ENCODE measurements at places on chromosomes 5 and 9. TPM values are rescaled to one million over a fixed set of nuclear protein-coding genes. Genes with fewer than 3 reads are reported as not detected.

Gene RASGRF2
- total RNA-seq = 5.4 TPM

Gene LCP2
- total RNA-seq = 83.1 TPM

DNA sequence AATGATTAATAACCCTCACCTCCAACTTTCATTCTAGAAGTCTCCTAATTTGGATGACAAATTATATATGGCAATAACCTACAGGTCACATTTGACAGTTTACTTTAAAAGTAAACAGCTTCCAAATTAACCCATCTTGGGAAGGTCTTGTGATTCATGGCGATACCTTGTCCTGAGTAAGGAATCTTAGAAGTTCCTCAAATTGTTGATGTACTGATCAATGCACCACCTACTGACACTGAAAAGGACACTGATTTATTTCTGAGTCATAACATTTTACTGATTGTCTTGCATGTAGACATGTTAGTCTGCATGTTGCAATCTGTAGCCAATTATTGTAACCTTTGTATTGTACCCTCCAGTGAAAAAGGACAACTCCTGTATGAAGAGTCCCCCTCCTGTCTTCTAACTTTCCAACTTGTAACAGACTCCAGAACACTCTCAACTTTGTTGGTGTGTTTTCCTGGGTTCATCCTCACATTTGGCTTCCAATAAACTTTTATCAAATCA, 16.0 kb upstream of the SLC22A5 start:
- no peak for DNase-seq
- peaks cover 5% of the 10 kb centered on the region for H3K4me1 ChIP-seq
- H3K27me3 ChIP-seq = no peaks in the 10 kb centered on the region
- H3K27ac ChIP-seq = no peak overlapping the region

DNA sequence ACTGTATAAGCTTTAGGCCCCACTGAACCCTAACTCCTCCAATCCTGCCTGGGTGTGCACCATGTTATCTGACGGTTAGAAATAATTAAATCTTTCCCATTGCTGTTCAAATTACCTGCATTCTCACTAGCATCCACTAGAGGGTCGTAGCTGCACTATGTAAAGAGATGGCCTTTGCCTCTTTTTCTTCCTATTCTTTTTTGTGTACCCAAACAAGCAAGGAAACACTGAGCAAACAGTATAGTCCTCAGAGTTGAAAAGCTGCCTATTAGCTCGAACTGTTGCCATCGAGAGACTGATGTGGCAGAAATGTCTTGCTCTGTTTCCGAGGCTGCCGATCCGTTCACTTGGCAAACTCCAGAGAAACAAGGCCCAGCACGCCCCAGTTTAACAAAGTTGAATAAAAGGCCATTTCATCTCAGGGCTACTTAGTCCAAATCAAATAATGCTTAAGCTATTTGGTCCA, 163.8 kb upstream of the TRPM3 start:
- H3K36me3 ChIP-seq = no peaks in the 10 kb centered on the region
- DNase-seq = no peak
- H3K4me3 ChIP-seq = no peak overlapping the region
- no peak overlapping the region for H3K27ac ChIP-seq

DNA sequence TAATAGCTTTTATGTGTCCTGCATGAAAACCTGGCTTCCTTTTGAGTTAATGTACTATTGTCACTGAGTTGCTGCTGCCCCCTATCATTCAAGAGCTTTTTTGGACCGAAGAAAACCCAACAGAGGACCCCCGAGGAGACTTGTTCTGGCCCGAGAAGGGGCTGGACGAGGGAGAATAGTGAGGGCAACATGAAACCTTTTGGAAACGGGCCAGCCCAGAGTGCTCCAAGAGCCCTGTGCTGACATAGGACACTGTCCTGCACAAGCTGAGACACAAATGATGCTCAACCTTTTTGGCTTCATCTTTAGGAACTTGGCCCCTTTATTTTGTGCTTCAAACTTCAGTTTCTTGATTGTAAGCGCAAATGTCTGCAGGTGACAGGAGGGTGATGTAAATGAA, 4.0 kb upstream of the GADD45G start:
- no peak overlapping the region for H3K4me3 ChIP-seq
- peaks cover 18% of the 10 kb centered on the region for H3K4me1 ChIP-seq
- no peaks in the 10 kb centered on the region for H3K36me3 ChIP-seq
- H3K27me3 ChIP-seq = peaks cover 3% of the 10 kb centered on the region
- H3K27ac ChIP-seq = no peak overlapping the region
- DNase-seq = peak; percentile 38

DNA sequence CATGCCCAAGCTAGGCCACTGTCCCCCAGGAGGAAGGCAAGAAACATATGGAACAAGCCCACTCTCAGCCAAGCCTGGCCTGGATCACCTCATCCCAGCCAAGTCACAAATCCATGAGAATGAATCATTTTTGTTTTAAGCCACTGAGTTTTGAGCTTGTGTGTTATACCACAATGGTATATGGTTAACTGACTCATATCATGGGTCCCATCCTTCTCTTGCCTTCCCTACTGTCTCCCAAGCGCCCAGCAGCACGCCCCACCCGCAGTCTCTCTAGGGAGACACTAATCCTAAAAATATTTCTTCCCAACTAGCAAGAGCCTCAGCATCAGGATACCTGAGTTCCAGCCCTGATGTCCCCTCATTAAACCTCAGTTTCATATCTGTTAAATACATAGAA, 248.1 kb downstream of the CDK5RAP2 start:
- H3K4me3 ChIP-seq = no peak overlapping the region
- DNase-seq = no peak
- H3K36me3 ChIP-seq = no peaks in the 10 kb centered on the region
- H3K4me1 ChIP-seq = no peaks in the 10 kb centered on the region

Gene FER
- 33.6 TPM for total RNA-seq

Gene GADD45G
- 19.8 TPM for total RNA-seq
